ENCODE measurements at places on chromosomes 7 and 10.
A peak's percentile ranks its signal among the peaks of the same experiment; 100 is the strongest.

DNA sequence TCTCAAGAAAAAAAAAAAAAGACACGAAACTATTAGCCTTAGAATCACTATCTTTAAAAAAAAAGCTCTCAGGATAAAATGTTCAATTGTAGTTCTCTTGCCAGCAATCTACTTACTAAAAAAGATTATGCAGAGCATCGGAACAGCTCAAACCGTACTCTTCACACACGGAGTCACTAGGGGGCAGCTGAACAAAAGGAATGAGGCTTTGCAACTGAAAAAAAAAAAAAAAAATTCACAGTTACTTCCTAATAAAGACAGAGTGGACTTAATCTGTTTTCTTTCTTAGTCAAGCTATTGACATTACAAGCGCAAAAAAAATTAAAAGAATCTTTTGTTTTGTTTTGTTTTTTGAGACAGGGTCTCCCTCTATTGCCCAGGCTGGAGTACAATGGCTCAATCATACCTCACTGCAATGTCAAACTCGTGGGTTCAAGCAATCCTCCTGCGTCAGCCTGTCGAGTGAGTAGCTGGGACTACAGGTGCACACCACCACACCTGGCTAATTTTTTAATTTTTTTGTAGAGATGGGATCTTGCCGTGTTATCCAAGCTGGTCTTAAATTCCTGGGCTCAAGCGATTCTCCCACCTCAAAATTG lies 11.5 kb downstream of the PMS2 start:
- peak; percentile 74 for DNase-seq

DNA sequence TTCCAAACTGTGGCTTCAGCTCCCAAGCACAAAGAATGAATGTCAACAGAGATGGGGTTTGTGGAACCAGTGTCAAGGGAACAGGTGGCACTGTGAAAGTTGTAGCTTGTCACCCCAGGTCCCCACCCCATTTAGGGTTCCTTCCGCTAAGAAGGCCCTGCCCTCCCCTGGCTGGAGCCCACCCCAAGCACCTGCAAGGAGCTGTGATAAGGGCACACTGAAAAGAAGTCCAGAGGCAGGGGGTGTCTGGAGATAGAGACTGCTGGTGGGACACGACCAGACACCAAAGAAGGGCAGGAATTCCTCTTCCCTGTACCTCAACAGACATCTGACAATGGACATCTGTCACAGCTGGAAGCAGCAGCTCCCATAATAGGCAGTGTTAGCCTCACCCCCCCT lies 4.5 kb downstream of the GRID1 start:
- no peak for DNase-seq

DNA sequence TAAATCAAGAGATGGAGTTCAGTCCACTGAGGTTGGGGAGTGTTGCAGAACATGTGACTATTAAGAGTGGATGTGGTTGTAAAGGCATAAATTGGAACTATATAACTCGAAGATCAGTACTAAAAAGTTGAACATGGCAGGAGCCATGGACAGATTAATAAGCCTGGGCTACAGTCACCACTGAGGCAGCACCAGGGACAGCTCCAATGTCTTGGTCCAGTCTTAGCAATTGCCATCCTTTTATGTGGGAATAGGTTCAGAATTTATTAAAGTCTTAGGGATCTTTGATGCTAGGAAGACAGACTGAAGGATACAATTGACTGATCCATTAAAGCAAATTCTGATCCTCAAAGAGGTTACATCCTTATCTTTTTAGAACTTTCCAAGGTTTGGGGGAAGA lies 156.6 kb downstream of the ADRA2A start:
- no peak for DNase-seq

GRCh38 chr7:43931346-43931745 lies 5.1 kb downstream of the UBE2D4 start:
- no peak for DNase-seq

GRCh38 chr10:93417921-93418320 lies 64.2 kb downstream of the MYOF start:
- DNase-seq, result no peak
